ENCODE measurements at places on chromosomes 16 and 17. TPM values are rescaled to one million over a fixed set of nuclear protein-coding genes. Genes with fewer than 3 reads are reported as not detected.

Gene KCNJ16
- total RNA-seq, result 16.6 TPM

Gene ASIC2
- 0.29 TPM for total RNA-seq

GRCh38 chr16:31265329-31266245, 5.8 kb downstream of the ITGAM start:
- no peaks in the 10 kb centered on the region for H3K36me3 ChIP-seq
- H3K4me1 ChIP-seq, result no peaks in the 10 kb centered on the region
- no peak overlapping the region for H3K4me3 ChIP-seq
- peaks cover 24% of the 10 kb centered on the region for H3K27me3 ChIP-seq
- no peak for DNase-seq

DNA sequence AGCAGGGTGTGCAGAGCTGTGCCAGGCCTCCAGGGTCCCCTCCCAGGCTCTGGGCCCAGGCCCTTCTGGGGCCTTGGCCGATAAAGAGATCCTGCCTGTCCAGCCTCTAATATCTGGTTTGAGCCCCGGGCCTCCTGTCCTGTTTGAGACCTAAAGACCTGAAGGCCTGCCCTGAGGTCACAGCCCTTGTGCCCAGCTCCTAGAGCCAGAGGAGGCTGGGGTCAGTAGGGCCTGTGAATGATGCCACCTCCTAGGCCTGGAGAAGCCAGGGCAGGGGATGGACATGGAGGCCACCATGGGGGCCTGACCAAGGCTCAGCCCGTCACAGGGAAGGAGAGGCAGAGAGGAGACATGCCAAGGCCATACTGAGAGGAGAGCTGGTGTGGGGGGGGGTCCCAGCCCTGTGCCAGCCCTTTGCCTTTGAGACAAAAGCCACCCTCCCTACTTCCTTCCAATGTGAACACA, 7.4 kb downstream of the KCNH6 start:
- no peaks in the 10 kb centered on the region for H3K36me3 ChIP-seq
- H3K4me3 ChIP-seq, result no peak overlapping the region
- no peak overlapping the region for H3K27ac ChIP-seq
- peaks cover 18% of the 10 kb centered on the region for H3K27me3 ChIP-seq

DNA sequence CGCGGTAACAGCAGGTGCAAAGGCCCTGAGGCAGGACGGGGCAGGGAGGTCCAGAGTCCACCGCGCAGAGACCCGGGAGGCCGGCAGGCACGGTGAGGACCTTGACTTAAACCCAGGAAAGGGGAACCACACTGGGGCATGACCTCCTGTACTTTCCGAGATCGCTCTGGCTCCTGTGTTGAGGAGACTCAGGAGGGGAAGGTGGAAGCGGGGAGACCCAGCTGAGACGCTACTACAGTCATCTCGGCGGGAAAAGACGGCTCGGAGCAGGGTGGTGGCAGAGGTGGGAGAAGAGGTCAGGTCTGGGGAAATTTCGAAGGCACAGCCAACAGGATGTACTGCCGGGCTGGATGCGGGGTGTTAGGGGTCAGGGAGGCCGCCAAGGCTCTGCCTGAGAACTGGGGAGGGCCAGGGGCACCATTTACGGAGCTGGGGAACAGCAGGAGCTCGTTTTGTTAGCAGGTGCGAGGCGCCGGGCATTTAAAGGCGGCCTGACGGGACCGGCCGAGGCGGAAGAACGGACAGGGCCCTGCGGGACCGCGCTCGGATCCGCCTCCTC, 22.3 kb downstream of the NPTX1 start:
- peak overlapping the region; percentile 90 for H3K4me3 ChIP-seq
- no peaks in the 10 kb centered on the region for H3K36me3 ChIP-seq
- H3K4me1 ChIP-seq, result peaks cover 19% of the 10 kb centered on the region
- peaks cover 20% of the 10 kb centered on the region for H3K27me3 ChIP-seq
- H3K27ac ChIP-seq, result peak overlapping the region; percentile 96

Data from progenitor cell of endocrine pancreas (in vitro differentiated cells).